Myocyte (in vitro differentiated cells): ENCODE measurements at places on chromosomes 12 and 14. TPM values are rescaled to one million over a fixed set of nuclear protein-coding genes. Genes with fewer than 3 reads are reported as not detected.
A peak's percentile ranks its signal among the peaks of the same experiment; 100 is the strongest.

Gene REP15
- 0.99 and 2.8 TPM in 2 replicates for total RNA-seq

Gene ASB2
- total RNA-seq, result 0.73 and 8.9 TPM in 2 replicates

DNA sequence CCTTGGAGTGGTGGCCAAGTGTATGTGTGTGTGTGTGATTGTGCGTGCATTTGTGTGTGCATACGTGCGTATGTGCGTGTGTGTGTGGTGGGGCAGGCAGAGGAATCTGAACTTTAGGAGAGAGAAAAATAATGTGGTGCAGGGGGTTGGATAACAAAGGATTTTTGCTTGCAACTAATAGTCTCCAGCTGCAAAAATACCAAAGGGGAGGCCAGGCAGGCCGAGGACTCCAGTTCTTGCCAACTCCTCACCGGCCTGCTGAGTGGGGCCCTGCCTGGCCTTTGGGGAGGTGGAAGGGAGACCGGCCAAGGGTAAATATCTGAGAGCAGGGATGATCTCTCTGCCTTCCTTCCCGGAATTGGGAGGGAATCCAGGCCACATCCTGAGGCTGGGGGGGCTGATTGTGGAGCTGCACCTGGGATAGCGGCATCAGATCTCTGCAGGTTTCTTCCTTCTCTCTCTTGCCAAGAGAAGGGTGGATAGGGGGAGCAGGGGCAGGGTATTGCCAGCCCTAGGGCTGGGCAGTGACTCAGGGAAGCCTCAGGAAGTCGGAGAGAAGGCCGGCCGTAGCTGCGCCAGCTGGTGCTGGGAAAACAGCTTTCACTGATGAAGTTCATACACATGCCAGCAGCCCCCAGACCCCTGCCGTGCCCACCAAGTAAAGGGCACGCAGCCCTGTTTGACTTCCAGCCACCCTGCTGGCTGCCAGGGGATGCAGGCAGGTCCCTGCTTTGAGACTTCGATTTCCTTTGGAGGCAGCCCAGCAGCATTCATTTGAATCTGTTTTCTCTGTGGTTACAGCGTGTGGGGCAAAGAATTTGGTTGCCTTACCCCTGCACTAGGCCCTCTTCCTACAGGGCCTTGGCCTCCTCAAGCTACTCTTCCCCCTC lies 4.6 kb upstream of the LRP1-AS start:
- peak; percentile 75 for DNase-seq

Gene PLEKHG7
- 0.75 and 1.5 TPM in 2 replicates for total RNA-seq

GRCh38 chr14:79418649-79419415 lies 792.5 kb downstream of the DIO2 start:
- DNase-seq, result peak; percentile 2

GRCh38 chr12:44544018-44544417 lies 332.1 kb downstream of the NELL2 start:
- no peak for DNase-seq

GRCh38 chr14:89279649-89280232 lies 137.3 kb downstream of the FOXN3 start:
- DNase-seq, result no peak

DNA sequence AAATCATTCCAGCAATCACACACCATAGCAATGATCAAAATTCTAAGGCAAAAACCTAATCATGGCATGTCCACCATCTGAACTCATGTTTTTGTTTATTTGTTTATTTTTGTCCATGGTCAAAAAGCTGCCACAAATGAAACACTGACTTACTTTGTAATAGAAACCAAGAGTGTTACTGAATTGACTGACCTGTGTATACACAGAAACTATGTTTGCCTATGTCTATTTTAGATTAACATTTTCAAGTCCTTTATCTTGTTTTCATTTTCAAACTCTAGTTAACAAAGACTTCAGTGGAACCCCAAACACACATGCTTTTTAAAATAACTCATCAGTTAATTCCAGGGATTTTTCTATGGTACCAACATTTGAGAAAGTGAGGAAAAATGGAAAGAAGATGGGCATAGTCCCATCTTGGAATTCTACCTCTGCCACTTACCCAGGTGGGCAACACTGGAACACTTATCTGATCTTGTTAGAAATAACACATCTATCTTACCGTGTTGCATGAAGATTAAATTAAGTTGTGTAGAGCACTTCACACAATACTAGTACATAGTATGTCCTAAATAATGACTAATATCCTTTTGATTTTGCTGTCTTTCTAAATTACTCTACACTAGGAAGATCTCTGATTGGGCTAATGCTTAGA lies 6.4 kb downstream of the LUM start:
- no peak for DNase-seq

- no peak for DNase-seq
Measured at GRCh38 chr12:29414368-29414767, 33.4 kb upstream of the ERGIC2 start.

GRCh38 chr14:78701246-78701645 lies 531.1 kb downstream of the NRXN3 start:
- peak; percentile 4 for DNase-seq

GRCh38 chr12:81143057-81143456 lies 65.2 kb downstream of the ACSS3 start:
- no peak for DNase-seq
